Mammary epithelial cell (primary cell): ENCODE measurements at places on chromosomes 3 and 15. TPM values are rescaled to one million over a fixed set of nuclear protein-coding genes. Genes with fewer than 3 reads are reported as not detected.

- DNase-seq: peak; percentile 97
These were observed 6.6 kb downstream of the TIPARP start for GRCh38 chr3:156681002-156681401.

DNA sequence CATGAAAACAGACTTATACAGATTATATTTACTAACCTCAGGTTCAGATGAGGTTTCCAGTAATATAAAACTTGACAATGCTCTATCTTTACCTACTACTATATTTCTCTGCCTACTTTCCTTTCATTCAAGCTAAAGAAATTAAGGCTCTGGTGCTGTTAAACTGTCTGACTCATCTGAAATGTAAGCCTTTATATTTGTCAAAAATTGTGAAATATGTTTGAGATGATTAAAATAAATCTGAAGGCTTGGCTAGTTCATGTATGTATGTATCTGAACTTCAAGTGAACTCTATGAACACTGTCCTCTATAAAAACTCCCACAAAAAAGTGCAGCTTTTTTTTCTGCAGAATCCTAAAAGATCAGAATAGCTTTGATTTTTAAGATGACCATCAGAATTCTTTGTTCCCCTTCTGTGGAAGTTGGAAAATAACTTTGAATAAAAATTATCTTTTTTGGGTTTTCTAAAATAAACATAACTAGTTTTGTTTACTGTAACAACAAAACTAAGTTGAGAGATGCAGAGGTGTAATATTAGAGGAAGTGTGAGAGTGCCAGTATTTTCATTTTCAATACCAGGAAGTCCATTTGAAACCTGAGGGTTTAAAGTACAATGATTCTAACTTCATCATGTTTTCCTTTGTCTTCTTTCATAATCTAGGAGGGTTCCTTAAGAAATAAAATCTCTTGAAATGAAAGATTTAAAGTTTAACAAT lies 42.2 kb downstream of the ILDR1 start:
- peak; percentile 69 for DNase-seq

DNA sequence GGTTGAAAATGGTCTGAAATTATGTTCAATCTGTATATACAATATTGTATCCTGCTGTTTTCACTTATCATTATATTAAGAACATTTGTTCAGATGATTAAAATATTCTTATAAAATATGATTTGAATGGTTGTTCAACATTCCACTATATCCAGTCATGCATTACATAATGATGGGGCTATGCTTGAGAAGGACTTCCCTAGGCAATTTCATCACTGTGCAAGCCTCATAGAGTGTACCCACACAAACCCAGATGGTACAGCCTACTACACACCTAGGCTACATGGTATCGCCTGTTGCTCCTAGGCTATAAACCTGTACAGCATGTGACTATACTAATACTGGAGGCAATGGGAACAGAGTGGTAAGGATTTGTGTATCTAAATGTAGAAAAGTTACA lies 30.5 kb downstream of the SLC7A14 start:
- peak; percentile 68 for DNase-seq

DNA sequence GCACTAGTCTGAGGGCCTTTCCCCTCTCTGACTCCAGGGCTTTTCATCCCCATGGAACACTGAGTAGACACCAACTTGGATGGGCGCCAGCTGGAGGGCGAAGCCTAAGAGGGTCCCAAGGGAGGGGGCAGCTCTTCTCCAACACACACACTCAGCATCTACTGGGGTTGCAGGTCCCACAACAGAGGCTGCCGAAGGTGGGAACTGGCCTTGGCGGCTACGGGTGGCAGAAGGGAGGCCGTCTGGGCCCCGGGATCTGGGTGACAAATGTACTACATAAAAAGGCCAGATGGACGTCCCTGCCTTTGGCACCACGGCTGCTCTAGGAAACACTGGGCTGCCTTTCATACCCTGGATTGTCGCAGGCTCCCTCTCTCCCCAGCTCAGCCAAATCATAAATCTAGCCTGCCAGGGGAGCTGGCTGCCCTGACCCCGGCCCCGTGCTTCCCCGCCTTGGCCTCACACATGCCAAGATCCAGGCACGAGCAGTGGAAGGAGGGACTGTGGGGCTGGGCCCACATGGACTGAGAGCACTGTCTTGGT lies 31.5 kb downstream of the SEMA5B start:
- DNase-seq: no peak

DNA sequence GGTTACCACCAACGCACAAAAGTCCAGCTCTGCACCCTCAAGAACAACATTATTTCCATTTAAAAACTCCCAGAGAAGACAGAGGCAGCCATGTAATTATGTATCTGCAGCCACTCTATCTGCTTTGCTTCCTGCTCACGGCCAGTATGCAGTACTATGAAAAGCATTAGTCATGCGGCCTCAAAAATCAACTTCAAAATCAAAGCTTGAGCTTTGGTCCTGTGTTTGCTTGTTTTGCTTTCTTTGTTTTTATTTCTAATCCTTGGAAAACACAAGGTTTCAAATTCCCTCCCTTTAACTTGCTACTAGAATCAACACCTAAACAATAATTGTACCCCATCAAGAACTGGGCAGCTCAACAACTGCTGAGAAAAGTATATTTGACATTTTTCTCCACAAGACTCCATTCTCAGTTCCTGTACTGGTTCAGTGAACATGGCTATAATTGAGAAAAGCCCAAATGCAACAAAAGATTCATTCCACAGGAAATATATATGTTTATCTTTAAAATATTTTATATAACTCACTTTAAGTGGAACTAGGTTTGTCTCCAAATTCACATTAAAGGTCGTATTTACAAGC lies 37.6 kb downstream of the GBE1 start:
- DNase-seq: no peak

DNA sequence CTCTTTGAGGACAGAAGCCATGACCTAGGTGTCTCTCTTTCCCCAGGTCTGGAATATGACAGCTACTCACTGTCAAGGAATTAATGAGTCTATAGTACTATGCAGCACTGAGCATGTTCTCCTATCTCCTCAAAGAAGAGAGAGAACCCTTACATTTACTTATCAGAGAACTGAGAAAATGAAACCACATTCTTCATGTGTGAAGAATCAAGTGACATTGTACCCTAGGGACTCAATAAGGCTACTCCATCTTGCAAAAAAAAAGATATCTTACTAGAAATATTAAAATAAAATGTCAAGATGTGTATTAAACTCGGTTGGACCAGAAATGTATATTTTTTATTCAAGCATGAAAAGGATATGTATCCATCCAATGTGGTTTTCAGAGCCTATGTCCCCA lies 133.2 kb upstream of the COL8A1 start:
- no peak for DNase-seq

- no peak for DNase-seq
These were observed 12.4 kb downstream of the HES1 start for GRCh38 chr3:194148383-194148782.

DNA sequence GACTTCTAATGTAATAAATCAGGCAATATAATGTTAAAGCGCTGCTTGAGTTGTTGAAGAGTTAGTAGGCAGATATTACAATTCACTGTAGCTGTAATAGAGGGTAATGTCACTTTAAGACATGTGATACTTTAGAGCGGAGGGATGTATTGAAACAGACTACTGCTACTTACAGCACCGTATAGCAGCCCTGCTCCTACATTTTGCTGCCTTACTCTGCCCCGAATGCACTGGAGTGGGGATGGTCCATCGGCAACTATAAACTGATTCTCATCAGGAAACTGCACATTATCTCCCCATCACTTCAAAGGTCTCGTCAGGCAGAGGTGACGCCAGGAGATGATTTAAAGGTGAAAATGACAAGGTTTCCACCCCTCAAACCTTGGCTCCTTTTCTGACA lies 349.7 kb upstream of the SUCLG2 start:
- no peak for DNase-seq

DNA sequence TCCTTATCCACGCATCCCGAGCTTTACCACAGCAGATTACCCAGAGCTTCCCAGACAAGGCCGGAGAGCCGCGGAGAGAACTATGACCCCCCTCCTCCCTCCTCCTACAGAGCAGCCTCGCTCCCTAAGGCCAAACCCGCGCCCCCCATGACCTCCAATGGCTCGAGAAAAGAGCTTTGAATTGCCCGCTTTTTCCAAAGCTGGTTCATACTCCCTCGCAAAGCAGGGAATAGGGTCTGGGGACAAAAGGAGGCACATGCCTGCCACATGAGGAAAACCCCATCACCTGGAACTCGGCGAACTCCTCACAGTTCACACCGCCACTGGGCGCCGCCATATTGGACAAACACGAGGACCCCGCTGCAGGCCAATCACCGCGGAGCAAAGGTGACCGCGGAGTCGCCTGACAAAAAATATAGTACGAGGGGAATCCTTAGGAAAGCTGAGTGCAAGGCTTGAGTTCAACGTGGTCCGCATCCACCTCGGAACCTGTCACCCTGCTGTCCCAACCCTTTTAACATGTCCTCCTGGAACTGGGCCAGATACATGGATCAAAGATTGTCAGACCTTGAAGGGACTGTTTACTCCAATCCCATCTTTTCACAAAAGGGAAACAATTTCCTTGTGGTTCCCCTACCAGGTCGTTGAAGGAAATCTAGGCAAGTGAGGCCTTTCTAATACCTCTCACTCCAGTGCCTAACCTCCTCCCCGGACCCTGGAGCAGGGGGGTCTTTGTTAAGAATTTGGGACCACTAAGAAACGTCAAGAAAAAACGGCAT lies at the start of gene MIX23:
TSS of gene MIX23 (minus strand) at position 344 of the 779 bp plus-strand sequence. CDS start at position 337, 7 bp downstream.
- peak; percentile 81 for DNase-seq

DNA sequence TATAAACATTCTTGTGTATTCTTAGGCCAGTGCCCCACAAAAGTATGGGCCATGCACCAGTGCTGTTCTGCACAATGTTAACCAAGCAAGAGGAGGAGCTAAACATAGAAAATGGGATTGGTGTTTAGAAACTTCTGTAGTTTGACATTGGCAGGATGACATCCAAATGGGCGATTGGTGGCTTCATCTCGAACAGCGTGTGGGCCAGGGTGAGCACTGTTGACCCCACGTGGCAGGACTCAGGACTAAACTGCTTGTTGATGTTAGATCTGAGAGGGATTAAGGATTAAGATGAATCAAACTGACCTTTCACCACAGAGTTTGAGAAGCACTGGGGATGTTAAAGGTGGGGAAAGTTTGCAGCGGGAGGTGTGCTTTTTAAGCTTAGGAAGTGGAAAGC lies 31.9 kb downstream of the ZNF710 start:
- DNase-seq: no peak

DNA sequence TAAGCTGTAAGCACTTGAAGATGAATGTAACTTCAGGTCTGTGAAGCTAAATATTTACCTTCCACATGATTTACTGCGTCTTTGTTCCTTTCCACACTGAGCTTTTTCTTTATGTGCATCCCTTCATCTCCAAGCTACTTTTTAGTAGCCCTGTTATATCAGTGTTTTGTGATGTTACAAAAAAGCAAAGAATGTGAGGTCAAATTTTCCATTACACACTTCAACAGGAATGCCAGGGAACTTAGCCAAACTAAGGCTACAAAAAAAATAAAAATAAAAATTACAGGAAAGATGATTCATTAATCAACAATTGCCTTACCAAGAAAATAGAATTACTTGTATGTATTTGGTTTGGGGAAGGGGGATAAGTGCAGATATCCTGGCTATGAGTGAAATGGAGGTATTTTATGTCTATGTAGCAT lies 73.0 kb downstream of the FILIP1L start:
- DNase-seq: peak; percentile 75

GRCh38 chr3:193872265-193872753 lies 263.6 kb upstream of the HES1 start:
- DNase-seq: peak; percentile 100

GRCh38 chr3:5499404-5499803 lies 311.9 kb downstream of the EDEM1 start:
- DNase-seq: no peak

DNA sequence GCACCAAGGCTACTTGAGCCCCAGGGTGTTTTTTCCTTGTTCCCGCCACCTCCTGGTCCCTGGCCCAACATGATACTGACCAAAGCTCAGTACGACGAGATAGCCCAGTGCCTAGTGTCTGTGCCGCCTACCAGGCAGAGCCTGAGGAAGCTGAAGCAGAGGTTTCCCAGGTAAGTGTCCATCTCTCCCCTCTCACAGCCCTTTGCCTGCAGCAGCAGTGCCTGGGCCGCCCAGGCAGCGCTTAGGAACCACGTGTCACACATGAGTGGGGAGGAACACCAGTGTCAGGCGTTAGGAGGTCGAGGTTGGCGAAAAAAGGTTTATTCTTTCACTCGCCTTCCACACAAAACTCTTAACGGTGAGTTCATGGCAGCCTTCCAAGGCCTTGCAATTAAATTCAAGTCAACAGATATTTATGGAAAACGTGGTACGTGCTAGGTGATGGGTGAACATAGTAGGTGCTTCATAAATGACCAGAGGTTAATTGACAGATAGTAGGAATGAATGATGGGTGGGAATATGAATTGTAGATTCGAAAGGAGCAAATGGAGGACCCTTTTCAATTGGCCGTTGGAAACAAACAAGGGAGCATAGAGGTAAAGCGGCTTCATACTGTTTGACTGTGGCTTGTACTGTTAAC lies 486 bp downstream of the CDIN1 start:
- DNase-seq: no peak

DNA sequence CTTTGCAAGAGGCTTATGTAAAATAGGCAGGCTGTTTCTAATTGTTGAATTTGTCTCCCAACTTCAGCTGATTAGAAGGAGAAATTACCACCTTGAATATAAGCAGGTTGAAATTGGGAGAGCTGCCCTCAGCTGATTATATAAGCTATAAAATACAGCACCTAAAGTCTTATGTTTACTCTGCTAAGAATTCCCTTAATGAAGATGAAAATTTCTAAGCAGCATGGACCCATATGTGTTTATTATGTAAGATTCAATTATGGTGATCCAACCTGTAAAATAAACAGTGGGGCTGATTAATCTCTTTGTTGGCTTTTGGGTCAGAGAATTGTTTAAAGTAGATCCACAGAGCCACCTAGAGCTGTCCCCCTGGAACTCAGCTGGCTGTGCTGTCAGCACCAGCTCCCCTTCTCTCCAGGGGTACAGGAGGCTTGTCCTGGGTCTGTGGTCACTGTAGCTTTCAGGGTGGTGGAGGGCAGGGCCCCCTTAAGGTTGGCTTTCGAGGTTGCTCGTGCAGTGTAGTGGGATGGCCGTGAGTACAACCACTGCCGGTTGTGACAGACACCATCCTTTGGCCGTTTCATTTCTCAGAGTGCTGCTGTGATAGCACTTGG lies 9.5 kb downstream of the SLCO3A1 start:
- DNase-seq: no peak

The SYNPR gene
- total RNA-seq: not detected in 2 replicates

The TMEM207 gene
- total RNA-seq: not detected

The SEMA6D gene
- 0.35 and 0.43 TPM in 2 replicates for total RNA-seq

The SERPINI2 gene
- not detected for total RNA-seq

The CCDC33 gene
- total RNA-seq: not detected in 2 replicates

The WDR73 gene
- total RNA-seq: 28.1 and 29.4 TPM in 2 replicates

The LIPH gene
- 0.50 TPM for total RNA-seq

The BNC1 gene
- total RNA-seq: 85.3 and 108 TPM in 2 replicates

The ARPP19 gene
- total RNA-seq: 200 TPM
